CD4-positive, alpha-beta T cell (primary cell): ENCODE measurements at places on chromosomes 16 and 17. TPM values are rescaled to one million over a fixed set of nuclear protein-coding genes. Genes with fewer than 3 reads are reported as not detected.

SLC35G6 gene
- total RNA-seq = not detected

ADAT1 gene
- 47.6 TPM for total RNA-seq

CPNE2 gene
- 2.2 TPM for total RNA-seq

DNA sequence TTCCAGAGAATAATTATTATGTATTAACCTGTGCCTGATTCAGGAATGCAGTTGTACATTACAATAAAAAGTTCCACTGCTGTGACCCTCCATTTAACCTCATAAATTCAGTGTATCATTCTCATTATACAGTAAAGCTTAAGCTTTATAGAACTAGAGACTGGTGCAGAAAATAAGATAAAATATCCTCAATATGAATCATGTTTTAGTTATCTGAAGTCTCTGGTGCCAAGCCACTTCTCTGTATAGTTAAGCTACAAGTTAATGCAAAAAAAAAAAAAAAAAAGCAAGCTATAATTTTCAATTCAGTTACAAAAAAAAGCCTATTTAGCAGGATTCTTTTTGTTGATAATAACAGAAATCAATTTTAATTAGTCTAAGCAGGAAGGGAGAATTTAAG lies 22.4 kb upstream of the SMIM36 start:
- no peak for DNase-seq

DNA sequence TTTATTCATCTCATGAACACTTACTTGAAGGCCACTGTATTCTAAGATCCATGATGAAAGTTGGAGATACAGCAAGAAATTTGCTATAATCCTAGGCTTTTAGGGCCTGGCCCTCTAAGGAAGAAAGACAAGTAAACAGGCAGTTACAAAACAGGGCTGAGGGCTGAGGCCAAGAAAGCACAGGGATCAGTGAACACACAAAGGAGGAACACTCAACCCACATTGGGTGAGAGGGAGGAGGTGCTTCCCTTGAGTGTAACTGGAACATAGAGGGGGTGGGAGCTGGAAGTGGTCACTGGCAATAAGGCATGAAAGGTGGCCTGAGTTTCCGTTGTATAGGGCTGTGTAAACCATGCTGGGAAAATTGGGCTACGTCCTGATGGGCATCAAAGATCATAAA lies 112.2 kb downstream of the ZNF18 start:
- DNase-seq = no peak

- DNase-seq = no peak
Measured at GRCh38 chr16:11976850-11977375, 379 bp downstream of the SNX29 start.

GRCh38 chr17:62581764-62582163 lies 45.7 kb upstream of the MRC2 start:
- no peak for DNase-seq

DNA sequence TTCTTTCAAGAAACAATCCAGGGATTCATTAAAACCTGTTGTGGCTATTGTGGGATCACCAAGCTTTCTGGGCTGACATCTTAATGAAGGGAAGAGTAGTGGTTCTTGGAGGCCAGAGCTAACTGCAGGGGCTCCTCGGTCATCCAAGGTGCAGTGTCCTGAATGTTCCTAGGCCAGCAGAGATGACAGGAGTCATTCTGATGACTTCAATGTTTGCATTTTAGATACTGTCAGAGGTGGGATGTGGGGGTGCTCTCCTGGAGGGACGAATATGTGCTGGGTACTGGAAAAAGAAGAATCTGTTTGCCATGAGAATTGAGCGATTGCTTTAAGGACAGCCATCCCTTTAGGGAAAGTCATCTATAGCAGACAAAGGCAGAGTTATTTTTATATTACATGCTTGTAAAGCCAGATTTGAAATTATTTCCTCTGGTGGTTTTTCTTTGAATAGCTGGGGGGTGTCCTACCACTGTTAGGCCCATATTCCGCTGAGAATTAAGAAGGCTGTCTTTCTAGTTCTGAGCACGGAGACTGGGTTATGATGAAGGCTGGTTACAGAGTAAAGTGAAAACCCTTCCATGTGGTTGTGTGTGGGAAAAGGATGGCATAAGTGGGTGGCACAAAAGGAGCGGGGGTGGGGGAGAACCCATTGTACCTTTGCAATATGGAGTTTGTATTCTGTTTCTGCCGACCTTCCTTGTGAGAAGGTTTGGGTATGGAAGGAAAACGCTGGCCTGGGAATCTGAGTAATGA lies 7.4 kb downstream of the HLF start:
- no peak for DNase-seq

DNA sequence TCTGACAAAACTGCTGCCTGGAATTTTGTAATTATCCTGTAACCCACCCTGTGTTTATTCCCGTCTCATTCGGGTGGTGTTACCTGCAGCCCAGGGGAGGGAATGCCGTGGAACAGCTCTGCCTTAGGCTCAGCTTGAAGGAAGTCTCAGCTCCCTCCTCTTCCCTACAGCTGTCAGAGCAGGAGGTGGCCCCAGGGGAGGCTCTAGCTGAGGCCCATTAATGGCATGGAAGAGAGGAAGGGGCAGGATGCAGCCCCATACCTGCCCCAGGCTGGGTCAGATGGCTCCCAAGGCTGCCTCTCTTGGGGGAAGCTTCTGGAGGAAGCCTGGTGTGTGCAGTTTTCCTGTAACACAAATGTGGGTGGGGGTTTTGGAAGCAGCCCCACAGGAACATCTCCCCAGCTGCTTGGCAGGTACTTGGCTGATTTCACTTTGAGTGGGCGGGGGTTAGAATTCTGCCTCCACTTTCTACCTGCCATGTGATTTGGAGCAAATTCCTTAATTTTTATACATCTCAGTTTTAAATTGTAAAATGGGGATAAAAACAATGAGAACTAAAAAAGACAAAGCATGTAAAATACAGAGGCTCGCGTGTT lies 103.9 kb downstream of the MGAT5B start:
- DNase-seq = no peak

GRCh38 chr17:75346906-75347305 lies 57.7 kb upstream of the SLC25A19 start:
- no peak for DNase-seq
